ENCODE measurements at places on chromosomes 13 and 19.
A peak's percentile ranks its signal among the peaks of the same experiment; 100 is the strongest.

GRCh38 chr13:53501387-53501786 lies 472.8 kb downstream of the OLFM4 start:
- DNase-seq = no peak

DNA sequence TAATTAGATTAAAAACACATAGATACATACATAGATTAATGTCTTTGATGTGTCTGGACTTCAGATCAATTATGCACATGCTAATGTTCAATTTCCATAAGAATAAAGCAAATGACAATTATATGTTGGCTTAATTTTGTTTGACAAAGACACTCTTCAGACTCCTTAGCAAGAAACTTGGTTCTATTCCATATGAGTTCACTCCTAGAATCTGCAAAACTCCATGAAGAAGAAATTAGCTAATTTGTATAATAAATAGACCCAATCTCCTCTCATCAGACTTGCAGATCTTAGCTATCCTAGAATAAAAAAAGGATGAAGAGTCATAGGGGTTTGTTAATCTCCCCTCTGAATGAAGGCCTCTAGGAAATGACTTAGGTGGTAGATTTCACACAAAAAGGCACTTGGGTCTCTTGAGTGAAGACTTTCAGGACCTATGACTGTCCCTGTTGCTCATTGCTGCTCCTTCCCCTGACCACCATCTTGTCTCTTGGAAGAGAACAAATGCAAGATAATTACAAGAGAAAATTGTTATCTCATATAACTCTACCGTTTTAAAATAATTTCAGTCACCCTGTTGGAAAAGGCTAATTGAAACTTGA lies 302.2 kb downstream of the EFNB2 start:
- DNase-seq = no peak

DNA sequence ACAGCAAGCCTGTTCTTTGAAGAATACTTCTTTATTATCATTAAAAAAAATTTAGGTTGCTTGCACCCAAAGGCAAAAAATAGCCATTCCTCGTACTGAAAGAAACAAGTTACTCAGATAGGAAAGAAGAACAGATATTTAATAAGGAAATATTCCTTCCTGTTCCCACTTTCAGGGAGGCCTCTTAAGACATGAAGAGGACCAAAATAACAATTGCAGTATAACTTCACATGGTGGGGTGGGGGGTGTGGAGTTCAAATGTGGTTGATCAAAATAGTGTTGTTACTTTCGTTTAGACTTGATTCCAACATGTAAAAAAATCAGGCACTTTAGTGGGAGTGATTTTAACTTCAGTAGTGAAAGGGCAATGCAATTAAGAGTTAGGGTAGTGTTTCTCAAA lies 3.6 kb downstream of the RGCC start:
- no peak for DNase-seq

GRCh38 chr13:89695343-89696257 lies 1651.9 kb upstream of the MIR17HG start:
- DNase-seq = peak; percentile 54

DNA sequence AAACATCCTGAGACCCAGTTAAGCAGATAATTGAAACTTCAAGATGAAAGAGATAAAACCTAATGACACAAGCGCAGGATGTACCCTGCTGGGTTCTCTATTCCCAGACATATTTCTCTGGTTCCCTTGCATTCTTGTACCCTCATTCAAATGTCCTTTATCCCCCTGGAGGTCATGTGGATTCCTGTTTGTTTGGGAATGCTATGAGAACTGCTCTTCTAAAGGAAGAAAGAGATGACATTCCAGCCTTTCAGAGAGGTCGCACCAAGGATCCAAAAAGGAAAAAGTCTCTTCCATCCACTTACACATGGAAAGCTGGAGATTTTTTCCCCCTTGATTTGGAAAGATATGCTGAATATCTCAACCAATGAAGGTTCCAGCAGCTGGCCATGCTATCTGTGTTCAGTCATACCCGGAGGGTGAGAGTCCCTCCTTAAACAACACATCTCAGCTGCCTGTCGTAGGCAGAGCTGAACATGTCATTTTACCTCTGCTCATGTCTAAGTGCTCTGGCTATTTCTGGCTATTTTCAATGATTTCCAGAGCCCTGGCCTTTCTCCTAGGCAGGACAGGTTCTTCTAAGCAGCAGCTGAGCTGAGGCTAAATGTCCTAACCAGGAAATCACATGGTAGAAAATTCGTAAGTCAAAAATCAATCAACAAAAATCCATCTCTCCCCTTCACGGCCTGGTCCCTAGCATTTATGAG lies 52.5 kb downstream of the C13orf42 start:
- no peak for DNase-seq

DNA sequence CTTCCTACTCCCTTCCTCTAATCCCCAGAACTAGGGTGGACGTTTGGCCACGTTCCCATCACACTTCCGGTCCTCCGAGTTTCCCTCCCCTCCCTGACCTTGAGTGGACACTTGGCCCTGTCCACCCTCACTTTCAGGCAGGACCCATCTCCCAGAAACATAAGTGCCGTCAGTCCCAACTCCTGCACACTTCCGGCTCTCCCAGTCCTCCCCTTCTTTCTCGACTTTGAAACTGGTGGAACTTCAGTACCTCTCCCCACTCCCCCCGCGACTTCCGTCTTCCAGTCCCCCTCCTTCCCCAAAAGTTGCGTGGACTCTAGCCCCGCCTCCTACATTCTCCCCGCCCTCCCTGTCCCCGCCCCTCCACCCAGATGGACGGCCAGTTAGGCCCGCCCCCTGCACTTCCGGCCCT lies 278 bp upstream of the ZNF274 start:
- DNase-seq = no peak

DNA sequence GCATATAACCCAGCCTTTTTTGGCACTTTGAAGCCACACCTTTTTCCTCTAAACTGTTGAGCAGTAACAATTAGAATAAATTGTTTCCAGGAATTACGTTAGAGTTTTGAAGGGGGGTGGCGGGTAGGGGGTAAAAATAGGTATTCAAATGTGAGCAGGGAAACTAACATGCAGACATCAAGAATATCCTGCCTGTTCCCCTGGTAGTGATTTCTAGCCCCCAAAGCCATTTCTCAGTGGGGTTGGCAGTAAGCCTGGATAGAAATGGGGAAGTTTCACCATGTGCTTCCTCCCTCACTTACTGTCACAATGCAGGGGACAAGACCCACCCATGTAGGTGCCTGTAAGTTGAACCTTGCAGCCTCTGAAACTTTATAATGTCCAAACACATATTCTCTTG lies 3.8 kb downstream of the DOCK9 start:
- peak; percentile 69 for DNase-seq

GRCh38 chr19:48745208-48745995 lies 1.3 kb downstream of the IZUMO1 start:
- peak; percentile 80 for DNase-seq

DNA sequence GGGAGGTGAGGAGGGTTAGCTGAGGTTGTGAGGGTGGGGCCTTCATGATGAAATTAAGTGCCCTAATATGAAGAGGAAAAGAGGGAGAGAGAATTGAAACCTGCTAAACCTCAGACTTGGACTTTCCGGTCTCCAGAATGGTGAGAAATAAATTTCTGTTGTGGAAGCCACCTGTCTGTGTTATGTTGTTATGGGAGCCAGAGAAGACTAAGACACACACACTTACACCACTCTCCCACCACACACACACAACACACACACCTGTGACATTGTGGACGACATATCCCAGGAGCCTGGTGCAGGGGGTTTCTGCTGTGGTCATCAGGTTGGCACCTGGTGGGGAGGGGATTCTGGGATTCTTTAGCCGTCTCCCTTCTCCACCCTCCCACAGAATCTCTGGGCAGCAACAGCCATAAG lies 14.0 kb downstream of the KLK4 start:
- DNase-seq = no peak

DNA sequence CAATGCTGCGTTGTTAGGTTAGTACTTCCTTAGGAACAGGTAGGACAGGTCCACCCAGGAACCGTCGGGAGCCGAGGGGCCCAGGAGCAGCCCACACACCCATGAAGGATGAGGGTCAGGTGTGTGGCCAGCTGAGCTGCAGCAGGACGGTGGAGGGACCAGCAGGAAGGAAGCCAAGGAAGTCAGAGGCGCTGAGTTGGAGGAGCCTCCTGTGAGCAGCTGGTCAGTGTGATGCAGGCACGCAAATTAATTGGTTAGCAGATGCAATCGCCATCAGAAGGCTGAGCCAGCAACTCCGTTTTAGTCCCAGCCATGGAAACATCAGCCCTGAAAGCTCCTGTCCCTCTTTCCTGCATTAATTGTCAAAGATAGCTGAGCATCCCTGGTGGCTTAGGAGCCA lies 114.9 kb upstream of the SOX1 start:
- no peak for DNase-seq

DNA sequence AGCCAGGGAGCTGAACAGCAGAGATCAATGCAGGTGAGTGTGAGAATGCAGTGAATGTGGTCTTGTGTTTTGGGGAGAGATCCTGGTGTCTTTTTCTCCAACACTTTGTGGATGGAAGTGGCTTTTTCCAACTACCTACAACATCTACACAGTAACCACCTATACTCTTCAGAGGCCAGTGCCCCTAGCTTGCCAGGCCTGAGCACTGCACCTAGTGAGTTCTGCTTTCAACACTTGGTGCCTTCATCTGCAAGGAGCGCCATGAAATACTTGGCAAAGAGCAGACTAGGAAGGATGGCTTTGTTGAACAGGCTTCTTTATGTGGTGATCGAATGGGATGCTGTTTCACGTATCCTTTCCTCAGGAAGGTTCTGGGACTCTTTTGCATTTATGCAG lies 21.3 kb upstream of the HMGB1 start:
- no peak for DNase-seq

Measured in muscle of leg (tissue), 16 donors.